ENCODE measurements at places on chromosomes 6 and 20.
A peak's percentile ranks its signal among the peaks of the same experiment; 100 is the strongest.

DNA sequence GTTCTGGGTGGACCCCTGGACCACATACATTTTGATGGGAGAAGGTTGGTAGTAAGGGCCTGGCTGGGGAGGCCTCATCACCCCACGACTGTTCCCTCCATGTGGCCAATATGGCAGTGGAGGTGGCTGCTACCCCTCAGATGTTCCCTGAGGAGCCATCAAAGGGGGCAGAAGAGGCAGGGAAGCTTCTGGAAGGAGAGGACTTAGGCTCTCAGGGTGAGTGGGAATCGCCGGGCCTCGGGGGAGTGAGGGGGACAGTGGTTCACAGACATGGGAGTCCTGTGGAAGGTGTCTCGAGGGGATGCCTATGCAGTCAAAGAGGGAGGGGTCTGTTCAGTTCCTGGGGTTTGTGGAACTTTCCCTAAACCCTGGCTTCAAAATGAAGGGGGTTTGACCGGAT is 32.9 kb upstream of the FRMD1 start:
- no peak for DNase-seq

DNA sequence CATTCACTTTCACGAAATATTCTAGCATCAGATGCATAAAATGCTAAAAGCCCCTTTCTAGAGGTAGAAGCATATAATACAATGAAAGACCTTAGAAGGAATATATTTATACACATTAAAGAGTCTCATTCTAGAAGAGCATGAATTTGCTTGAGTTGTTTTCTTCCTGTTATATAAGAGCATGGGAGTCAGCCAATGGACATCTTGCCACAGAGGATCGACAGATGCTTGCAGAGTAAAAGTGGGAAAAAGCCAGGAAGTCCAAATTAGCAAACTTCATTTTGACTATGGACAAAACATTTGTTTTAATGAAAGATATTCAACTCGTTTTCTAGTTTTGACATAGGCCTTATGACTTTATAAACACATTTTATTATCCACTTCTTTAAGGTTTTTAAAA is 44.2 kb upstream of the RIPPLY2 start:
- no peak for DNase-seq

DNA sequence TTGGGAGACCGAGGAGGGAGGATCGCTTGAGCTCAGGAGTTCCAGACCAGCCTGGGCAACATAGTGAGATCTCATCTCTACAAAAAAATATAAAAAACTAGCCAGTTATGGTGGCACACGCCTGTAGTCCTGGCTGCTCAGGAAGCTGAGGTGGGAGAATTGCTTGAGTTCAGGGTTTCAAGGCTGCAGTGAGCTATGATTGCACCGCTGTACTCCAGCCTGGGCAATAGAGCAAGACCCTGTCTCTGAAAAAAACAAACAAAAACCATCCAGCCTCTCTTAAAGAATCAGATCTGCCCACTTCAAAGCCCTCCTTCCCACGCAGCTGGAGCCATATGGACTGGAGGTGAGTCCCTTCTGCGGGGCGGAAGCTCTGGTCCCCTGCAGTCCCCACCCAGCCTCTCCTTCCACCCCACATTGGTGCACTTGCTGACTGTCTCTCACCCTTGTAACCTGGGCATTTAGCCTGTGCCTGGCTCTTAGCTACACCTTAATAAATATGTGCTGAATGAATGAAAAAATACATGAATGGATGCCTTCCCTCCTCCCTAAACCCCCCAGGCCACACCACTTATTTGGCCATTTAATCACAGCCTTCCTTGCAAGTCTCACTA is 7.2 kb upstream of the PARD6B start:
- DNase-seq = no peak

- DNase-seq = no peak
Observed at GRCh38 chr20:43721429-43722152, 5.2 kb downstream of the GTSF1L start.

- DNase-seq = no peak
Observed at GRCh38 chr6:150286912-150287311, 81.9 kb upstream of the IYD start.

GRCh38 chr20:48374991-48375595 is 452.7 kb downstream of the PREX1 start:
- DNase-seq = no peak

- no peak for DNase-seq
Observed at GRCh38 chr6:157400676-157401075, 19.7 kb downstream of the ZDHHC14 start.

DNA sequence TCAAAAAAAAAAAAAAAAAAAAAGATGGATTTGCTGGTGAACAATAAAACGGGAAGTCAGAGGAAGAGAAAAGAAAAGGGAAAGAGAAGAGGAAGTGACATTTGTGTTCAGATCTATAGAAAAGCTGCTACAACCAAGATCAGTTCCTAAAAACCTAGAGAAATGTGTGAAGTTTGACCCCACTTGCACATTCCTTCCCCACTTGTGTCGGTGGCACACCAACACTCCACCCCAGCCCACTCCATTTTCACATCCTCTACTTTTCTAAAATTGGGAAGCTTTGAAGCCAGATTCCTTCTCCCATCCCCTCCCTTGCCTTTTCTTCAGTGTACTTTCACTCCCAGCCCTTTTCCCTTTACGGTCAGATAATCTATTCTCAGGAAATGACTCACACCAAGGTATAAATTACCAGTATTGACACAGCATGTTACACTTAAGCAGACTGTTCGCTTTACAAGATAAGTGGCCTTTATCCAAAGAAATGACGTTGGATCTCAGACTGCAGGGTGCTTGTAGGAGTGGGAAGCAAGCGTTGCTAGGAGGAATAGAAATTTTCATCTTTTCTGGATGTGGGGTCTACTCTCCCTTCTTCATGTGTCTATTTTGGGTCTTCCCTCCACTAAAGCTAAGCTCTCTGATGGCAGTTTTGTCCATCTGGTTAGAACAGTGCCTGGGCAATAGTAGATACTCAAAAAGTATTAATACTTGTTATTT is 92.5 kb upstream of the ADGRF1 start:
- DNase-seq = peak; percentile 0

DNA sequence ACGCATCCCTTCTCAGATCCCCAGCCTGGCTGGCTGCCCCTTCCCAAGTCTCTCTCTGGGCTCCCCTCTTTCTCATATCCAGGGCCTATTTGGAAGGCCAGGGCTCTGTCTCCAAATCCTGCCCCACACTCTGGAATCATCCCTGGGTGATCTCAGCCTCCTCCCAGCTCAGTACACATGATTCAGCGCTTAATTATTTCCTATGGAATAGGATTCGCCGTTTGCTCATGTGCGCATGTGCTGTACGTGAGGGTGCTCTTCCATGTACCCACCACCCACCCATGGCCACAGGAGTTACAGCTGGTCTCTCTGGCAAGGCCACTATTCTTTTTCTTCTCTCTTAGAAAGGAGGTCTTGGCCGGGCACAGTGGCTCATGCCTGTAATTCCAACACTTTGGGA is 81.7 kb upstream of the FOXP4 start:
- no peak for DNase-seq

DNA sequence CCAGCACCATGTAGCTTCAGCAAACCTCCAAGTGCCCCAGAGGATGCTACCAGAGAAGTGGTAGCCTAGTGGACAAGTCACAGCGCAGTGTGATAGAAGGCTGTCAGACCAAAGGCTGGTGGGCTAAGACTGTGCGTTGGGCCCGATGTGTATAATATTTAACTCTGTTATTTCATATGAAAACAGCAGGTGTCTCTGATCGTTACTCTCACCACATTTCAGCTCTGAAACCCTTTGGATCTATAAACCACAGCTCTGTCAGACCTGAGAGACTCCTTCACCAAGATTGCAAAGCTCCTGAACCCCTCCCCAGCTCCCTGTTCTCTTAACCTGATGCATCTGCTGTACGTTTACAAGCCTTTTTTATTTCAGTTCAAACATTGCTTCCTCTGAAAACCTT is 43.8 kb downstream of the ISM1 start:
- DNase-seq = no peak

- no peak for DNase-seq
Observed at GRCh38 chr6:106466211-106466610, 105.7 kb downstream of the CRYBG1 start.

- no peak for DNase-seq
Observed at GRCh38 chr6:13517116-13517515, 29.7 kb upstream of the GFOD1 start.

- no peak for DNase-seq
Observed at GRCh38 chr6:71385111-71385822, 96.7 kb downstream of the OGFRL1 start.

- DNase-seq = no peak
Observed at GRCh38 chr6:36666826-36667591, 11.5 kb upstream of the CDKN1A start.

DNA sequence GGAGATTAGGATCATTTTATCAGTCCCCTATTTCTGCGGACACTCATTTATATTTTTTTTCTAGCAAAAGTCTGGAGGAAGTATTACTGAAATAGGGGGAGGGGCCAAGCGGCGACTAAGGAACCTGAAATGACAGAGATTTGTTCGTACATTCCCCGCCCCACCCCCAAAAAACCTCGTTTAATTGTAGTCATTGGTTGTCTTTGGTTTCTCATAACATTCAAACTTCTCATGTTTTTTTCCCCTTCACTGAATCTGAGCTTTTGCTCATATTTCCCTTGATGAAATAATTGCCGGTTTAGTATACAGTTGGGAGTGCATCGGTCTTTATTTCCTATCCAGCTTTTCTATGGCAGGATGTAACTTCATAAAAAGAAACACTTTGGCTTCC is 768 bp upstream of the FYN start:
- DNase-seq = peak; percentile 69

DNA sequence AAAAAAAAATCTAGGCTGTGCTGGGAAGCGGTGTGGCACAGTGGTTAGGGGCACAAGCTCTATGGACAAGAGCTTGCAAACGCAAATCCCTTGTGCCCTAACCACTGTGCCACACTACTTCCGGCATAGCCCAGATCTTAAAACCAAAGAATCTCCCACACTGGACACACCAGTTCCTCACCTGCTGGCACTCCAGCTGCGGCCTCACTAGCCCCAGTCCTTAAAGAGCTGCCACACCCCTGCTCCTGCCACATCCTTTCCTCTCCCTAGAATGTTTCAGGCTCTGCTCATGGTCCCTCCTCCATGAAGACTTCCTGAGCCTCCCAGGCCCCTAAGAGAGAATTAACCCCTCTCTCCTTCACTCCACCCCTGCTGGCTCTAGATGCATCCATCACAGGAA is 71.8 kb upstream of the SRSF6 start:
- no peak for DNase-seq

GRCh38 chr6:45850378-45851033 is 165.2 kb downstream of the CLIC5 start:
- no peak for DNase-seq

DNA sequence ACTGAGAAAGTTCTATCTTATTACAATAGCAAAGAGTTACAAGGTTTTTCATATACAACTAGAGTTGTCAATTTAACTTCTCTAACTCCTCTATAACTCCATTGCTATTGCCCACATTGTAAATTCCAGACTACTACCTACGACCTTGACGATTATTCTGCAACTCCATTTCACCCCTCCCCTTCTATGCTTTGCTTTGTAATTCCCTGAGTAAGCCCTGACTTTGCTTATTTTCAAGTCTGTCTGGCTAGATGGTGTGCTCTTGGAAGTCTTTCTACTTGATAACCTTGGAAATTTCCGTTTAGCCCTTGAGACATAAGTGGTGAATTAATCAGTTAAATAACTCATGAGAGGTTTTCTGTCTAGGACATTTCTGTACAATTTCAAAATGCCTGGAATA is 161.4 kb downstream of the C6orf58 start:
- no peak for DNase-seq

DNA sequence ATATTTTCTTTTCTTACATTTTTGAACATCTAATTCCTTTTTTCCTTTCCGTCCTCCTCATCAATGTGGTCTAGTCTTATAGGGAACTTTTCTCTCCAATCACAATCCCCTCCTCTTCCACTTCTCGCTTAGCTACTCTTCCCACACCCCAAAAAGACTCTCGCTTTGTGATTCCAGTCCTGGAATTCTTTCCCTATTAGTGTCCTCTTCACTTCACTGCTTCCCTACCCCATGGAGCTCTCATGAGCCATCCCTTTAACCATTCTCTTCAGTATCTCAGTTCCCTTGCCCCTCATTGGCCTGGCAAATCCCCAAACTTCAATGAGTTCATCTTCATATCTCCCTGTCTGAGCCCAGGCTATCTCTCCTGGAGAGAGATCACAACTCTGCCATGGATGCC is 55.3 kb upstream of the CEP85L start:
- no peak for DNase-seq

DNA sequence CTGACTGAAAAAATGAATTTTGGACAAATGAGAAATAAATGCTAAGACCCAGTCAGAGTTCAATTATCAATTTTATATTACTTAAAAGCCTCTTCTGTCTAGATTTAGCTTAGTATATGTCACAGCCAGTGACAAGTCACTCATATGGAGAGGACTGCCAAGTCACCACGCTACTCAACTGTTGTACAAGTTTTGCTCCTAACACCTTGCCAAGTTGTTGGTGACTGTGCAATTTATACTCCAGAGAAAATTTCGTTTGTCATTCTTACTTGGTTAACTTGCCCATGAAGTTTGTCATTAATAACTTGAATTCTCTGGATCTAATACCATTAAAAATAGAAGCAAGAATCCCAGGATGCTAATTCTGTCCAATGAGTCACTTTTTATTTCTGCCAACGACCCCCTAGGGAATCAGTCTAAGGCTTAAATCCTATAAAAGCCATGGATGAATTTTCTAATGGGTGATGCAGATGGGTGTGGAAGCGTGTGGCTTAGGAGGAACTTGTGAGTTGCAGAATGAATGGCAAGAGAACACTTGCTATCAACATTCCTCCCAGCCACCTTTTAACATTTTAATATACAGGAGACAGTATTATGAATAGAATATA is 30.4 kb upstream of the FBXO30 start:
- DNase-seq = no peak

DNA sequence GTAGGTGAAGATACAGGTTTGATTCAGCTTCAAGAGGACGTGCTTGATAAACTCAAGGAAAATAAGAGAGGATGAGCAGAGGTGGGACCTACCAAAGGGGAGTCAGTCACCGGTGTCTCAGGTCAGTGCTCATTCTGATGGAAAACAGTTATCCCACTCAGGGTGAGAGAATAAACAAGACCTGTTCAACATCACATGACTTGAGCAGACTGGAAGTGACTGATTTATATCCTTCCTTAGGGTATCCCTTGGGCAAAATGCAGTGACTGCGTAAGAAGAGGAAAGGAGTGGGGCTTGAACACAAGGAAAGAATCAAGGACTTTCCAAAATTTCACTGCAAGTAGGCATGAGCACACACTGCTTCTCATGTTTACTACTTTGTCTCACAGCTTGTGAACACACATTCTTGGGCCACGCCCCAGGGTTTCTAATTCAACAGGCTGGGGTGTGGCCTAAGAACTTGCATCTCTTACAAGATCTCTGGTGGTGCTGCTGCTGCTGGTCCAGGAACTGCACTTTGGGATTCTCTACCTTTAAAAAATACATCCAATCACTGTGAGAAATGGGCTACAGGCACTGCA is 11.6 kb downstream of the CST3 start:
- no peak for DNase-seq

GRCh38 chr20:25991051-25991755 is 294.6 kb upstream of the ZNF337 start:
- no peak for DNase-seq

Measured in activated CD4-positive, alpha-beta T cell treated with anti-CD3 and anti-CD28 coated beads, Interleukin-10, Interleukin-2, amounts not matched to agents 100 ng/mL and 50 ng/mL, durations not matched to agents 16 hours and 8 hours (primary cell).